ENCODE measurements at places on chromosomes 7 and 10. TPM values are rescaled to one million over a fixed set of nuclear protein-coding genes. Genes with fewer than 3 reads are reported as not detected.

The BAG3 gene
- total RNA-seq = 26.9 TPM

The AGBL3 gene
- 0.78 TPM for total RNA-seq

The LRRN3 gene
- 0.09 TPM for total RNA-seq

The FAM131B gene
- total RNA-seq = 3.4 TPM

The SLC29A3 gene
- 6.7 TPM for total RNA-seq

The AOC1 gene
- 682 TPM for total RNA-seq

The TSC22D4 gene
- total RNA-seq = 57.2 TPM

The TFEC gene
- total RNA-seq = 0.89 TPM

All from left colon (tissue), 2 donors.